ENCODE measurements at places on chromosomes 2 and 18. TPM values are rescaled to one million over a fixed set of nuclear protein-coding genes. Genes with fewer than 3 reads are reported as not detected.

Gene LYPD1
- polyA plus RNA-seq: 0.02 TPM

Gene AFF3
- not detected for polyA plus RNA-seq

Gene ASPRV1
- polyA plus RNA-seq: 1.5 TPM

Gene L3MBTL4
- 0.15 TPM for polyA plus RNA-seq

Gene CNGA3
- polyA plus RNA-seq: 0.01 TPM

Gene MAPRE2
- 8.6 TPM for polyA plus RNA-seq

Gene CPLX4
- not detected for polyA plus RNA-seq

Gene GBX2
- 0.17 TPM for polyA plus RNA-seq

Gene GCG
- polyA plus RNA-seq: not detected

Gene STARD7
- 44.8 TPM for polyA plus RNA-seq

Gene PAX3
- polyA plus RNA-seq: not detected

Gene UGT1A6
- polyA plus RNA-seq: 133 TPM

Gene SGPP2
- polyA plus RNA-seq: 2.6 TPM

Gene SLC38A11
- not detected for polyA plus RNA-seq

Gene GNLY
- polyA plus RNA-seq: not detected

Gene ANKRD30B
- not detected for polyA plus RNA-seq

Gene ADGRF3
- polyA plus RNA-seq: 0.27 TPM

Gene CCDC85A
- 0.03 TPM for polyA plus RNA-seq

Gene RFTN2
- 0.18 TPM for polyA plus RNA-seq

Gene TACR1
- not detected for polyA plus RNA-seq

Gene PCGF1
- polyA plus RNA-seq: 42.2 TPM

Gene CCDC150
- polyA plus RNA-seq: 0.86 TPM

Gene CABYR
- polyA plus RNA-seq: 6.9 TPM

Gene LGALSL
- polyA plus RNA-seq: 64.9 TPM

Gene SKOR2
- polyA plus RNA-seq: not detected

Gene CD207
- polyA plus RNA-seq: not detected

Gene SERPINB10
- 5.8 TPM for polyA plus RNA-seq

Gene EFR3B
- polyA plus RNA-seq: 0.09 TPM

Gene GREB1L
- 5.1 TPM for polyA plus RNA-seq

Gene CHRND
- not detected for polyA plus RNA-seq

Gene ASIC4
- not detected for polyA plus RNA-seq

Gene MAP2
- polyA plus RNA-seq: 11.9 TPM

Gene COL6A3
- polyA plus RNA-seq: 0.01 TPM

Gene SLC23A3
- polyA plus RNA-seq: 2.4 TPM

Gene TCF23
- polyA plus RNA-seq: not detected

Gene FOSL2
- polyA plus RNA-seq: 32.7 TPM

Gene UNC80
- 0.09 TPM for polyA plus RNA-seq

Gene LYG1
- 0.53 TPM for polyA plus RNA-seq

Gene ANO7
- polyA plus RNA-seq: 0.17 TPM

Gene LAMA3
- 1,944 TPM for polyA plus RNA-seq

Gene COLEC12
- polyA plus RNA-seq: not detected

Gene HDHD2
- 5.3 TPM for polyA plus RNA-seq

Gene ZBTB7C
- polyA plus RNA-seq: 0.58 TPM

Gene IKZF2
- 8.2 TPM for polyA plus RNA-seq

Gene STEAP3
- polyA plus RNA-seq: 19.9 TPM

Gene SERPINB7
- 408 TPM for polyA plus RNA-seq

Gene PPP1CB
- 157 TPM for polyA plus RNA-seq
